ENCODE measurements at places on chromosomes 2 and 18. TPM values are rescaled to one million over a fixed set of nuclear protein-coding genes. Genes with fewer than 3 reads are reported as not detected.

Gene ANTXR1
- 15.5 TPM for total RNA-seq

Gene METAP1D
- 19.9 TPM for total RNA-seq

Gene CYP26B1
- 84.9 TPM for total RNA-seq

Gene RAB6C
- total RNA-seq = 0.93 TPM

Gene CD302
- total RNA-seq = 0.91 TPM

Gene MAIP1
- 18.7 TPM for total RNA-seq

Gene CPO
- total RNA-seq = 0.36 TPM

Gene STK25
- 99.1 TPM for total RNA-seq

Gene COL4A3
- total RNA-seq = 1.3 TPM

Gene C2orf66
- 4.9 TPM for total RNA-seq

Gene ITGB6
- total RNA-seq = 0.07 TPM

Gene DAPL1
- total RNA-seq = not detected

Gene MREG
- total RNA-seq = 1.1 TPM

Gene PRSS56
- not detected for total RNA-seq

Gene CDH19
- not detected for total RNA-seq

Gene FAM136A
- 32.4 TPM for total RNA-seq

Gene HDLBP
- 404 TPM for total RNA-seq

Gene IL1A
- 2.6 TPM for total RNA-seq

Gene NTSR2
- not detected for total RNA-seq

Gene PSTPIP2
- 2.7 TPM for total RNA-seq

Gene GPR55
- total RNA-seq = 0.36 TPM

Gene IL1F10
- total RNA-seq = not detected

Gene TMEM163
- 1.3 TPM for total RNA-seq

Measured in motor neuron (in vitro differentiated cells).